ENCODE measurements at places on chromosomes 3 and 15.

- H3K4me3 ChIP-seq, result no peak overlapping the region
- H3K27me3 ChIP-seq, result no peaks in the 10 kb centered on the region
- no peaks in the 10 kb centered on the region for H3K4me1 ChIP-seq
- no peak overlapping the region for H3K27ac ChIP-seq
- no peak for DNase-seq
- H3K36me3 ChIP-seq, result no peaks in the 10 kb centered on the region
Observed at GRCh38 chr3:147701195-147701594, 292.0 kb downstream of the ZIC1 start.

DNA sequence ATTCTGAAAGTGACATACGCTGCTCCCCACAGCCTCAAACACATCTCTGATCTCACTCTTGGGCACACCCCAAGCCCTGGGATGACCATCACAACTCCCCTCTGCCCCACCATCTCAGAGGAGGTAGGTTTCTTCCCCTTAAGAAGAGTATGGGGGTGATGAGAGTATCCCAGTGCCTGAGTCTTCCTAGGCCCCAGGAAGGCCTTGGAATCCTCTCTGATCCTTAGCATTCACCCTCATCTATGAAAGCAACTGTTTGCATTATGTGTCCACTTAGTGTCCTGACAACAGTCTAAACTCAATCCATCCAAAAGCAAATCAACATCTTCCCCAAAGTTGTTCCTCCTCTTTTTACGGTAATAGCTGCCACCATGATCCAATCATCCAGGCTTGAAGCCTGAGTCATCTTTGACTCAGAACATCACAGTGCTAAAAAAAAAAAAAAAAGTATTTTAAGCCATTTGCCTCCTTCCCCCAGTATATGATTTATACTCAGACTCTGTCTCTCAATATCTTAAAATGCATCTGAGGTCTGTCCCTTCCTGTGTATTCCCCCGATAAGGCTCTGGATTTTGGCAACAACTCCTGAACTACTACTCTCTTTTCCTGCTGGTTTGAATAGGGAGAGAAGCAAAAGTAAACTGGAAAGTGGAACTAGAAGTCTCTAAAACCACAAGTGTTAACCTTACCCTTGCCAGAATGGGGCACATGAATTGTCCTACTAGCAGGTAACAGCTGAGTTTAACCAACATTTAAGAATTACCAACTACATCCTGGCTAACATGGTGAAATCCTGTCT lies 22.5 kb downstream of the POPDC2 start:
- H3K36me3 ChIP-seq, result peaks cover 21% of the 10 kb centered on the region
- no peak overlapping the region for H3K4me3 ChIP-seq
- H3K27me3 ChIP-seq, result no peaks in the 10 kb centered on the region
- H3K4me1 ChIP-seq, result no peaks in the 10 kb centered on the region

GRCh38 chr3:146156095-146156494 lies 4.9 kb downstream of the PLOD2 start:
- no peak overlapping the region for H3K27ac ChIP-seq
- H3K4me1 ChIP-seq, result peaks cover 9% of the 10 kb centered on the region
- H3K36me3 ChIP-seq, result no peaks in the 10 kb centered on the region
- H3K4me3 ChIP-seq, result no peak overlapping the region
- no peak for DNase-seq

GRCh38 chr3:45746165-45746776 lies 50.1 kb downstream of the SLC6A20 start:
- DNase-seq, result no peak
- no peaks in the 10 kb centered on the region for H3K27me3 ChIP-seq
- no peak overlapping the region for H3K27ac ChIP-seq
- no peak overlapping the region for H3K4me3 ChIP-seq
- H3K4me1 ChIP-seq, result peaks cover 14% of the 10 kb centered on the region

- H3K27me3 ChIP-seq, result peaks cover 6% of the 10 kb centered on the region
- H3K4me1 ChIP-seq, result peaks cover 11% of the 10 kb centered on the region
- no peak overlapping the region for H3K27ac ChIP-seq
- no peaks in the 10 kb centered on the region for H3K36me3 ChIP-seq
- DNase-seq, result no peak
- no peak overlapping the region for H3K4me3 ChIP-seq
Observed at GRCh38 chr3:56987238-56987895, 73.1 kb upstream of the SPATA12 start.

DNA sequence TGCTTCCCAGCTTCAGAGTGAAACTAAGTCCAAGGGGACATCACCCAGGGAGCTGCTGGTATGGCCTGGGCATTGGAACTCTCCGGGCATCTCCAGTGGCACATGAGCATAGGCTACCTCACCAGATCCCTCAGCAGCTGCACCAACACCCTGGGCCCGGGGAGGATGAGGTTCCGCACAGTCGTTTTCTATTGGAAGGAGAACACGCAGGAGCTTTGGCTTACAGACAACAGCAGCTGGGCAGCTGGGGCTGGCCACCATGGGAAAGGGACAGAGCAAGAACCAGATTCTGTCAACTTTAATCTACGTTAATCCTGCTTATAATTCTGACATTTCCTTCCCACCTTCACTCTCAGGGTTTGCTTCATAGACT lies 65.5 kb downstream of the MYO1E start:
- no peaks in the 10 kb centered on the region for H3K4me1 ChIP-seq
- H3K27me3 ChIP-seq, result no peaks in the 10 kb centered on the region
- no peaks in the 10 kb centered on the region for H3K36me3 ChIP-seq
- DNase-seq, result no peak

DNA sequence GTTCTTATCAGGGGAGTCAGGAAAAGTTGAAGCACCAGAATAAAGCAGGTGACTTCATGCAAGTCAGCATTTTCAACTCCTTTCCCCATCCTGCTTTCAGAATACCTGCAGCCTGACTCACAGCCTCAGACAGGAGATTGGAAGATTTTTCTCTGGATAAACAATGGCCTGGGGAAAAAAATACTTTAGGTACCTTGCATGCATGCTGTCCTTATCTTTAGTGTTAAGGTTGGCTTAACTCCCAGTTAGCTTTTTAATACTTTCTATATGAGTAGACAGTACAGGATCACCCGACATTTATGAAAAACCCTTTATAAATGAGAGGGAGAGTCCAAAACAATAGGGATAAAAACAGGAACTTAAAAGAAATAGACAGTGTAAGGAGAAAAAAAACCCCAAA lies 53.6 kb downstream of the PAK2 start:
- no peak for DNase-seq
- no peaks in the 10 kb centered on the region for H3K27me3 ChIP-seq
- H3K4me3 ChIP-seq, result no peak overlapping the region
- H3K4me1 ChIP-seq, result peaks cover 23% of the 10 kb centered on the region
- no peak overlapping the region for H3K27ac ChIP-seq

DNA sequence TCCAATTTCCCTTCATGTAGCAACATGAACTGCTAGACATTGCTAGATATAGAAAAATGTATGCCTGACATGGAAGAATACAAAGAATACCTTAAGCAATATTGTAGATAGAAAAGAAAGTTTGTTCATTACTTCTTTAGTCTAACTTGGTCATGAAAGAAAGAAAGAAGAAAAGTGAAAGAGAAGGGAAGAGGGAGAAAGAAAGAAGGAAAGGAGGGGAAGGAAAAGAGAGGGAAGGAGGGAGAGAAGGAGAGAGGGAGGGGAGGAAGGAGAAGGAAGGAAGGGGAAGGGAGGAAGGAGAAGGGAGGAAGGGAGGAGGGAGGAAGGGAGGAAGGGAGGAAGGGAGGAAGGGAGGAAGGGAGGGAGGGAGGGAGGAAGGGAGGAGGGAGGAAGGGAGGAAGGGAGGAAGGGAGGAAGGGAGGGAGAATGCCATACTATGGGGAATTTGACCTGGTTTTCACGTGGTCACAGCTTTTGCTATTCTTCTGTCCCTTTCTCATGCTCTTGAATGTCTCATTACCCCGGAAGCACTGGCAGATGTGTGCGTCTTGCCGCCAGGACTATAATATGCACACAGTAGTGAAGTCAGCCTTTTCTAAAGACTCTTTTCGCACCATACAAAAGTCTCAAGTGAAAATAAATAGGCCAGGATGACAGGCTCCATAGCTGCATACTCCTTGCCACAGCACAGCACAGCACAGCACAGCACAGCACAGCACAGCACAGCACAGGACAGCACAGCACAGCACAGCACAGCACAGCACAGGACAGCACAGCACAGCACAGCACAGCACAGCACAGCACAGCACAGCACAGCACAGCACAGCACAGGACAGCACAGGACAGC lies 78.2 kb downstream of the CHAC1 start:
- no peak overlapping the region for H3K4me3 ChIP-seq
- no peaks in the 10 kb centered on the region for H3K27me3 ChIP-seq
- no peak for DNase-seq
- H3K4me1 ChIP-seq, result peaks cover 11% of the 10 kb centered on the region
- H3K27ac ChIP-seq, result peak overlapping the region; percentile 49
- H3K36me3 ChIP-seq, result peaks cover 65% of the 10 kb centered on the region

GRCh38 chr15:74350295-74351275 lies 16.9 kb downstream of the CYP11A1 start:
- H3K4me1 ChIP-seq, result no peaks in the 10 kb centered on the region
- no peak overlapping the region for H3K27ac ChIP-seq
- no peak for DNase-seq

- H3K36me3 ChIP-seq, result peaks cover 81% of the 10 kb centered on the region
- H3K4me1 ChIP-seq, result peaks cover 74% of the 10 kb centered on the region
- H3K27ac ChIP-seq, result peak overlapping the region; percentile 58
- no peak for DNase-seq
- no peak overlapping the region for H3K4me3 ChIP-seq
Observed at GRCh38 chr15:74621936-74622335, 6.3 kb downstream of the CLK3 start.

GRCh38 chr15:57158589-57158988 lies 217.7 kb upstream of the CGNL1 start:
- no peak for DNase-seq
- H3K27ac ChIP-seq, result no peak overlapping the region
- H3K4me1 ChIP-seq, result peaks cover 3% of the 10 kb centered on the region
- peaks cover 14% of the 10 kb centered on the region for H3K36me3 ChIP-seq
- no peaks in the 10 kb centered on the region for H3K27me3 ChIP-seq

DNA sequence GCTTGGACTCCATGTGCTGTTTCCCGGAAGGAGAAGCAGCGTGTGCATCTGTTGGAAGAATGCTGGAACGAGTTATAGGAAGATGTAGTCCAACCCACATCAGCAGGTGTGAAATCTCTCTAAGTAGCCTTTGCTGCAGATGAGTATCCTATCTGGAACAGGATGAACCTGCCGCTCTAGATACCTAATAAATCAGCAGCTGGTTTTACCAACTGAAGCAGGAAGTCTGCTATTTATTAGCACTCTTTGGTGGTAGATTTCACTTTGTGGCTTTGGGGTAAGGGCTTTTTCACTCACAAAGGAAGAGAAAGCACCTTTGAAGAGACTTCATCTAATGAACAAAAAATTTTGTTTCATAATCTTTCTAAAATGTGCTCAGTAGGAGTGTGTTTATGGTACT lies 66.4 kb downstream of the DCUN1D1 start:
- no peaks in the 10 kb centered on the region for H3K27me3 ChIP-seq
- H3K27ac ChIP-seq, result peak overlapping the region; percentile 60
- no peak for DNase-seq
- peak overlapping the region; percentile 42 for H3K4me3 ChIP-seq

DNA sequence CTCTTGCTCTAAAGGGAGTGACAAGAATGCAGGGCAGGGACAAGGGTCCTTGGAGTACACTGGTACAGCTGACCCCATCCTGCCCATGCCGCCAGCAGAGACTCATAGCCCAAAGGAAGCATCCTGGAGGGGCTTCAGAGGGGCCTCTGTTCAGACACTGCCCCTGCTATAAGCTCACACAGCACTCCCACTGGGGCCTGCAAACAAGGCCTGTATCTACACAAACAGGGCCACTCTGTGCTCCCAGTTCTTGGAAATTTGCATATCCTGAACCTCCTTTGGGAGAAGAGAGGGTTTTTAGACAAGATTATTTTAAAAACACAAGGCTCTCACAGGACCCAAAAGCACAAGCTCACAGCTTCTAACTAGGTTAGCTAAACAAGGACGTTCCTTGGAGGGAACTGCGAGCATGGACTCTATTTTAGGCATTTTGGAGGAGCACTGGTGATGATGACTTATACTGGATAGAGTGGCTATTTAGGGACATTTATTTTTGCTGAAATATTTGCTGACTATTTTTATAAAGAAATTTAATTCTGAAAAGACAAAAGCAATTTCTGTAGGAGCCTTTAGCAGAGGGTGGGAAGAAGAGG lies 16.4 kb upstream of the ANKRD34C start:
- DNase-seq, result no peak
- no peak overlapping the region for H3K4me3 ChIP-seq
- no peaks in the 10 kb centered on the region for H3K36me3 ChIP-seq
- no peak overlapping the region for H3K27ac ChIP-seq
- H3K27me3 ChIP-seq, result peaks cover 14% of the 10 kb centered on the region
- H3K4me1 ChIP-seq, result no peaks in the 10 kb centered on the region

- H3K4me1 ChIP-seq, result peaks cover 13% of the 10 kb centered on the region
- H3K27me3 ChIP-seq, result peaks cover 6% of the 10 kb centered on the region
- H3K36me3 ChIP-seq, result no peaks in the 10 kb centered on the region
- DNase-seq, result no peak
- H3K4me3 ChIP-seq, result no peak overlapping the region
Observed at GRCh38 chr15:64781299-64781698, 5.9 kb upstream of the RBPMS2 start.

GRCh38 chr3:53044711-53045517 lies 959 bp downstream of the SFMBT1 start:
- peaks cover 50% of the 10 kb centered on the region for H3K4me1 ChIP-seq
- peak; percentile 49 for DNase-seq
- no peaks in the 10 kb centered on the region for H3K36me3 ChIP-seq
- peak overlapping the region; percentile 98 for H3K27ac ChIP-seq
- H3K4me3 ChIP-seq, result peak overlapping the region; percentile 98

DNA sequence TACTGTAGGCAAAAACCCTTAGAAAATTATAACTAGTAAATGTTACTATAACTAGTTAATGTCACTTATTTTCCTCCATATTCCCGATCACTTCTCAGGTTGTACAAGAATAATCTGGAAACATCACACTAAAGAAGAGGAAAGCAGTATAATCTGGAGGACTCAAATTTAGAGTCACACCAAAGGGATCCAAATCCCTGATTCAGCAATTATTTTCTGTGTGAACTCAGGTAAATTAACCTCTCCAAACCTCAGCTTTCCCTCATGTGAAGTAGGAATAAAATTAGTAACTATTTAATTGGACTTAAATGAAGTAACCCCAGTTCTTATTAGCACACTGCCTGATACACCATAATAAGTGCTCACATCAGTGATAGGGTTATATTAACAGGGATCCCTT lies 170.1 kb upstream of the NECTIN3 start:
- H3K4me1 ChIP-seq, result no peaks in the 10 kb centered on the region
- no peaks in the 10 kb centered on the region for H3K36me3 ChIP-seq
- no peak overlapping the region for H3K4me3 ChIP-seq
- peaks cover 6% of the 10 kb centered on the region for H3K27me3 ChIP-seq
- no peak for DNase-seq

DNA sequence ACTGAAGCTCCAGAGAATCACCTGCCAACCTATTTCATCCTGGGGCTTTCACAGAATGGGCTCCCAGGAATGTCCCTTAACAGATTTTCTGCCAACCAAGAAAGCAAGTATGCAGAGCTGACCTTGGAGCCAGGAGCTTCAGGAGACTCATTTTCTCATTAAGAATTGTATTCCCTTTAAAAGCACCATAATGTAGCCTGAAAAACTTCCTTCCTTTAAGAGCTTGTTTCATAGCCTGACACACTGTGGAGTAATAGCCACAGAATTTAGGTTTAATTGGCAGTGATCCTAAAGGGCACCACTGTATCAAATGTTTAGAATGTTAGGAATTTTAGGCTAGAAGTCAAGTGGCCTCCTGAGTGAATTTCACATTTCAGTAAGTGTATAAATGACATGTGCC lies 309.8 kb downstream of the GBE1 start:
- H3K27ac ChIP-seq, result no peak overlapping the region
- no peak for DNase-seq
- no peaks in the 10 kb centered on the region for H3K27me3 ChIP-seq
- no peaks in the 10 kb centered on the region for H3K4me1 ChIP-seq

GRCh38 chr15:100468285-100468684 lies 60.5 kb downstream of the CERS3 start:
- no peak overlapping the region for H3K4me3 ChIP-seq
- no peak overlapping the region for H3K27ac ChIP-seq
- peaks cover 11% of the 10 kb centered on the region for H3K36me3 ChIP-seq
- peaks cover 16% of the 10 kb centered on the region for H3K4me1 ChIP-seq
- no peak for DNase-seq
